ENCODE measurements at places on chromosomes 12 and 14.

- no peak for DNase-seq
Observed at GRCh38 chr12:92078167-92079053, 67.2 kb downstream of the BTG1 start.

- DNase-seq: no peak
Observed at GRCh38 chr12:92437452-92437851, 265.3 kb upstream of the PLEKHG7 start.

DNA sequence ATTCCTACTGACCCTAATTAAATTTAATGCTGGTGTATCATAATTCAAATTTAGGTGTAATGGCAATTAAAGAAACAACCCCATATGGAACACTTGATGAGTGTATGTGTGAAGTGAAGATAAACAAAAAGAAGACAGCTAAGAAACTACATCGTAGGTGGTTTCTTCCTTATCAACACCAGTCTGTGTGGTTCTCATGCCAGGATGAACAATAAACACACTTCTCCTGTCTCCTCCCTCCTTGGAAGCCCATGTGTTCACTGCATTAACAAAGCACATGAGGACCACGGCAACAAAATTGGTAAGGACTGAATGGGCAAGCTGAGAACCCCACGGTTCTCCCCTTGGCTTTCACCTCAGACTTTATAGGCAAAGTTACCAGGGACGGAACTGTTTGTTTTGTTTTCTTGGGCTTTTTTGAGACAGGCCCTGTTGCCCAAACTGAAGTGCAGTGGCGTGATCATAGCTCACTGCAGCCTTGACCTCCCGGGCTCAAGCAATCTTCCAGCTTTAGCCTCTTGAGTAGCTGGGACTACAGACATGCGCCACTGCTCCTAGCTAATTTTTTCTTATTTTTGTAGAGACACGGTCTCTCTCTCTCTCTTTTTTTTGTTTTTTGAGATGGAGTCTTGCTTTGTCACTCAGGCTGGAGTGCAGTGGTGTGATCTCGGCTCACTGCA, 71.0 kb downstream of the TRAFD1 start:
- DNase-seq: no peak

- DNase-seq: no peak
Observed at GRCh38 chr12:94078138-94078723, 70.1 kb upstream of the PLXNC1 start.

DNA sequence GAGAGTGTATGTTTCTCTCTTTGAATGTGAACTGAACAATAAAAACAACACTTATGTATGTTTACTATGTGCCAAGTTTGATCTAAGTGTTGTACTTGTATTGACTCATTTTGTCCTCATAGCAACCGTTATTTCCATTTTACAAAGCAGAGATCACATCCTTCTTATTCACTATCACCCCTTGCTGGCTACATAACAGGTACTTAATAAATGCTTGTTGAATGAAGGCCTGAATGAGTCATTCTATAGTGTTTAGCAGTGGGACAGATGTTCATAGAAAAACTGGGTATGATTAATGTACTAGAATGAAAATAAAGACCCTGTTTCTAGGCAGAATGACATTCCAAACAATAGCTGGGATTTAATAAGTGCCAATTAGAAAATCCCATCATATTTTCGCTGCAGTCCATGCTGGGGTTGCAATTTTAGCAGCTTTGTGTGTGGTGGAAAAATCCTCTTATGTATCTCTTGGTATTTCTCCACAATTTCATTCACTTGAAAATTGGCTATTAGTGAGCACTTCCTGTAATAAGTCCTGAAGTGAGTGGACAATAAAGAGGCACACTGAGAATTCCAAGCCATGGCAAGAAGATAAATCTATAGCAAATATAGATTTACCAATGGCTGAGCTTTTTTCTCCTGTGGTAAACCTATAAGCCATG, 86.0 kb downstream of the FAR2 start:
- DNase-seq: no peak

DNA sequence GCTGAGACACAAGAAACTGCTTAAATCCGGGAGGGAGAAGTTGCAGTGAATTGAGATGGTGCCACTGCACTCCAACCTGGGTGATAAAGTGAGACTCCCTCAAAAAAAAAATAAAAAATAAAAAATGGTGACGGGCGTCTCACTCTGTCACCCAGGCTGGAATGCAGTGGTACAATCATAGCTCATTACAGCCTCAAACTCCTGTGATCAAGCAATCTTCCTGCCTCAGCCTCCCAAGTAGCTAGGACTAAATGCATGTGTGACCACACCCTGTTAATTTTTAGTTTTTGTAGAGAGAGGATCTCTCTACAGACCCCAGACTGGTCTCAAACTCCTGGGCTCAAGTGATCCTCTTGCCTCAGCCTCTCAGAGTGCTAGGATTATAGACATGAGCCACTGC, 9.1 kb downstream of the SNX6 start:
- DNase-seq: no peak

Measured in Peyer's patch (tissue), 4 donors.